ENCODE measurements at places on chromosomes 1 and 21. TPM values are rescaled to one million over a fixed set of nuclear protein-coding genes. Genes with fewer than 3 reads are reported as not detected.

The NBPF14 gene
- total RNA-seq, result 19.3 TPM

The LRRC8B gene
- total RNA-seq, result 31.1 TPM

The HMCN1 gene
- total RNA-seq, result not detected

The BACE2 gene
- not detected for total RNA-seq

The KCNE2 gene
- total RNA-seq, result not detected

The FGR gene
- total RNA-seq, result 0.68 TPM

The KRTAP21-2 gene
- not detected for total RNA-seq

The BECN2 gene
- total RNA-seq, result not detected

The CDC20 gene
- total RNA-seq, result 127 TPM

The OR2T35 gene
- not detected for total RNA-seq

The MAP10 gene
- 1.9 TPM for total RNA-seq

Data from activated naive CD4-positive, alpha-beta T cell treated with anti-CD3 and anti-CD28 coated beads, Interleukin-2, amount 50 U/mL, for 72 hours (primary cell).